ENCODE measurements at places on chromosomes 13 and 19.

- peak; percentile 45 for DNase-seq
Observed at GRCh38 chr19:55178781-55179599, 1.1 kb downstream of the SYT5 start.

DNA sequence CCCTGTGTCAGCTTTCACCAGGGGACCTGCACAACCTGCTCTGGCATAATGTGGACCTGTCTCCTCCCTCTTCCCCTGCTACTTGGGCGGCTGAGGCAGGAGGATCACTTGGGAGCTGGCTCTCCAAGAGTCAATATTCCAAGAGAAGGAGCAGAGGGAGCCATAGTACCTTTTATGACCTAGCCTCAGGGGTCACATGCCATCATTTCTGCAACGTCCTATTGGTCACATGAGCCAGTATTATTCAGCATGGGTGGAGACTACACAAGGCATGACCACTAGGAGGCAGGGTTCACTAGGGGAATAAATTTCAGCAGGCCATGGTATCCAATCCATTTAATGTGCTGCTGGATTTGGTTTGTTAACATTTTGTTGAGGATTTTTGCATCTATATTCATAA, 12.0 kb upstream of the SHFL start:
- no peak for DNase-seq

- peak; percentile 74 for DNase-seq
Observed at GRCh38 chr19:7550987-7551761, 15.7 kb downstream of the PNPLA6 start.

DNA sequence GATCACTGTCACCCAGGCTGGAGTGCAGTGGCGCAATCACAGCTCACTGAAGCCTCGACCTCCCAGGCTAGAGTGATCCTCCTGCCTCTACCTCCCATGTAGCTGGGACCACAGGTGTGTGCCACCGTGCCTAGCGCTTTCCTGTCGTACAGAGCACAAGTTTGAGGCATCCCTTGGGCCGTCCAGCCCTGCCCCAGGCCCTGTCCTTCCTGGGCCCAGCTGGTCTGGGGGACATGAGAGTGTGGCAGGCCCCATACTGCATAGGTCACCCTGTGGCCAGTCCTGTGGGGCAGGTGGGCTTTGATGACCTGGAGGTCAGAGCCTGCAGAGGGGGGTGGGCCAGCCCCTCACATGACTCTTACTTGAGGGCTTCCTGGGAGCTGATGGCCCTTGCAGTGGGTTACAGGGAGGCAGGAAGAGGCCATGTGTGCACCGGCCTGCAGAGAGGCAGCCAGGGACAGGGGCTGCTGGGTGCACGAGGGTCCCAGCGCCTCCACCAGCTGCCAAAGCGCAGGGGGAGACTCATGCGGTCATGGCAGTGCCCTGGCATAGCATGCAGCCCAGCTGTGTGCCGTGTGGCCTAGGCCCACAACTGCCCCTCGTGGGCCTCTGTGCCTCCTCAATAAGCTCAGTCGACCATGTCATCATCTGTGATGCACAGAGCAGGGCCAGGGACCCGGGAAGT, 61.4 kb downstream of the KDM4B start:
- DNase-seq, result no peak

GRCh38 chr19:7701654-7702457, at the start of gene FCER2:
TSS of gene FCER2 (minus strand) at chr19:7702131. CDS start at chr19:7699760, 2,371 bp downstream.
- DNase-seq, result no peak

- no peak for DNase-seq
Observed at GRCh38 chr13:20519875-20520274, 5.8 kb downstream of the CRYL1 start.

DNA sequence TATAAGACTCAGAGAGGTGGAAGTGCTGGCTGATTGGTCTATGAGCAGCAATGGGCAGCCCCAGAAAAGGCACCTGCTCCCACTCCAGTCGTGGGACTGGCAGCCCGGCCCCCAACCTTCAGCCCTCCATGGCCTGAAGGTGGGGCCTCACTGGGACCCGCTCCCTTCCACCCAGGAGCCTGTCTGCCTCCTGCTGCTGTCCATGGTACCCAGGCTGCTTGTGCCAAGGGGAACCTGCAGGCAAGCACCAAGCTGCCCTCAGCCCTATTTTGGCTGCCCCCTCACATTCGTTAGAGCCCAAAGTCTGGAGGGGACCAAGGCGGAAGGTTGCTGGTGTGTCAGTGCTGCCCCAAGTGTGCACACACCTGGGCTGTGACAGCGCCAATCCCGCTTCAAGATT, 2304.9 kb downstream of the PCDH9 start:
- DNase-seq, result no peak

- no peak for DNase-seq
Observed at GRCh38 chr13:28376604-28377003, 118.3 kb downstream of the FLT1 start.

DNA sequence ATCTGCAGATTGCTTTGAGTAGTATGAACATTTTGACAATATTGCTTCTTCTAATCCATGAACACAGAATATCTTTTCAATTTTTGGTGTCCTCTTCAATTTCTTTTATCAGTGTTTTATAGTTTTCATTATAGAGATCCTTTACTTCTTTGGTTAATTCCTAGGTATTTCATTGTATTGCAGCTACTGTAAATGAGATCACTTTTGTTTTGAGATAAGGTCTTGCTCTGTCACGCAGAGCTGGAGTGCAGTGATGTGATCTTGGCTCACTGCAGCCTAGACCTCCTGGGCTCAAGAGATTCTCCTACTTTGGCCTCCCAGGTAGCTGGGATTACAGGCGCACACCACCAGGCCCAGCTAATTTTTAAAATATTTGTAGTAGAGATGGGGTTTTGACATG, 9.8 kb downstream of the CYP2A7 start:
- DNase-seq, result no peak

DNA sequence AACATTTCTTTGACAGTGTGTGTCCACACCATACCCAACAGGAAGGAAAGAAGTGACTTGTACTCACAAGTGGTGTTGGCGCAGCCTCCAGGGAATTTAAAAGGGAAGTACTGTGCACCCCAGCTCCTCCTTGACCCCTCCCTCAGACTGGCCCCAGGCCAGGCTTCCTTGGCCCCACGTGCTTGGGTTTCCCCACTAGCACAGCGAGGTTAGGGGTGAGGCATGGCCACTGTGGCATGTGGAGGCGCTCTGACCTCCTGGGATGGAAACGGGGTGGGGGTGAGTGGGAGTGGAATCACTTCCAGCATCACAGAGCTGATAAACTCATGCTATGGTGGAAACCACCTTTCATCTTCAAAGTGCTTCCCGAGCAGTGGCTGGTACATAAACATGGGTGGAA, 168.6 kb downstream of the ZNF536 start:
- no peak for DNase-seq

DNA sequence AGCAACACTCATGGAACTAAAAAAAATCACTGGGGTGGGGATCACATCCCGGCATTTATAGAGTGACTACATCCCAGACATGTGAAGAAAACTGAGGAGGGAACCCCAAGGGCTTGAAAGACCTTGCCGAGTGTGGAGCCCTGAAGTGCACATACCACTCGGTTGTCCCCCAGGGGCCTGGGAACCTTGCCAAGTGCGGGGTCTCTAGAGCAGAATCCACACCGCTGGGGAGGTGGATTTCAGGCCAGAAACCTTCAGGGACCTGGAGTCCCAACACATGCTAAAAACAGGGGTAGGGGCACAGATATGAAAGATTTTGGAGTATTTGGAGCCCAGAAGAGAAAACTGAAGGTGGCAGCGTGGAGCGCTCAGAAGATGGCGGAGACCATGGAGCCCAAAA, 35.2 kb downstream of the ERICH4 start:
- DNase-seq, result peak; percentile 17

DNA sequence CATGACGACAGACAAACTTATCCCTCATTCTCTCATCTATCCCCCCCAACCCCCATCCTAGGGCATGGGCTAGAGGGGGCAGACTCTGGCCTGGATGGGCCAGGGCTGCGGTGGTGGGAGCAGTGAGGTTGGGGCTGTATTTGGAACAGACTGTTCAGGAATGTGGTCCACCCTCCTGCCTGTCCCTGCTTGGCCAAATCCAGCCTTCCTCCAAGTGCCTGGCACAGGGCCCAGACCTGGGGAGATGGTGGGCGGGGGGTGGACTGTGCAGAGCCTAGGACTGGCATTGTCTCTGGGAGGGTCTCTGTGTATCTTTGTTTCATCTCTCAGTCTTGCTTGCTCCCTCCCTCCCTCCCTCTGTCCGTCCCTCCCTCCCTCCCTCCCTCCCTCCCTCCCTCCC, 14.2 kb downstream of the EGLN2 start:
- DNase-seq, result no peak

GRCh38 chr13:79044415-79044814, 361.6 kb downstream of the RBM26 start:
- DNase-seq, result no peak

- DNase-seq, result no peak
Observed at GRCh38 chr13:25345576-25345975, 26.2 kb upstream of the ATP8A2 start.

GRCh38 chr13:39505151-39505550, 97.8 kb downstream of the LHFPL6 start:
- DNase-seq, result no peak

DNA sequence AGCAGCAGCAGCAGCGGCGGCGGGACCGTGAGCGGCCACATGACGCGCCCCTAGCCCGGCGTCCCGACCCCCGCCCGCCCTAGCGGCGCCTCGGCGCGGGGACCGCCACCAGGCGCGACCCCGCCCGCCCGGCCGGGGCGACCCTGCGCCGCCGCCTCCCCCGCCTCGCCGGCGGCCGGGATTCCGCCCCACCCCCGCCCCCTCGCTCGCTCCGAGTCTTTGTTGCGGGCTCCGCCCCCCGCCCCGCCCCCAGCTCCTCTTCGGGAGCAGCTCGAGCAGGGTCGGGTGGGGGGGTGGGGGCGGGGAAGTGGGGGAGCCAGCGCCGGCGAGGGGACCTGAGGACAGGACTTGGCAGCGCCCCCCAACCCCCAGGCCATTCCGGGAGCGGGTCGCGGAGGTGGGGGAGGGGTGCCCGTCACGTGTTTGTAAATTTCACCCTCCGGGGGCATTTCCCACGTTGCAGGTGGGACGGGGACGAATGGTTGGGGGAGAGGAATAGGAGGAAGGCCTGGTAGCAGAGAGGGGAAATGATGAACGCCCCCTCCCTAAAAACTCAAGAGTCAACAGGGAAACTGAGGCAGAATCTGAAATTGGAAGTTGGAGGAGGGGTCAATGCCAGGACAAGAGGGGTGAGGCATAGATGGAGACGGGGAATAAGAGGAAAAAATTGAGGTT, at the start of gene OLFM2:
OLFM2 (minus strand) TSS at position 190 of the 675 bp plus-strand sequence; CDS start at position 41, 149 bp downstream.
- DNase-seq, result no peak

- DNase-seq, result no peak
Observed at GRCh38 chr13:110329798-110330461, 22.8 kb downstream of the COL4A2 start.

GRCh38 chr19:16626796-16627192, 1.2 kb downstream of the MED26 start:
- no peak for DNase-seq

- DNase-seq, result no peak
Observed at GRCh38 chr19:44758596-44758995, 10.1 kb downstream of the BCL3 start.

- no peak for DNase-seq
Observed at GRCh38 chr13:108734676-108735075, 105.3 kb downstream of the MYO16 start.

- no peak for DNase-seq
Observed at GRCh38 chr13:70612881-70613280, 504.6 kb upstream of the KLHL1 start.

GRCh38 chr13:27522847-27523246, 72.5 kb upstream of the MTIF3 start:
- DNase-seq, result no peak

DNA sequence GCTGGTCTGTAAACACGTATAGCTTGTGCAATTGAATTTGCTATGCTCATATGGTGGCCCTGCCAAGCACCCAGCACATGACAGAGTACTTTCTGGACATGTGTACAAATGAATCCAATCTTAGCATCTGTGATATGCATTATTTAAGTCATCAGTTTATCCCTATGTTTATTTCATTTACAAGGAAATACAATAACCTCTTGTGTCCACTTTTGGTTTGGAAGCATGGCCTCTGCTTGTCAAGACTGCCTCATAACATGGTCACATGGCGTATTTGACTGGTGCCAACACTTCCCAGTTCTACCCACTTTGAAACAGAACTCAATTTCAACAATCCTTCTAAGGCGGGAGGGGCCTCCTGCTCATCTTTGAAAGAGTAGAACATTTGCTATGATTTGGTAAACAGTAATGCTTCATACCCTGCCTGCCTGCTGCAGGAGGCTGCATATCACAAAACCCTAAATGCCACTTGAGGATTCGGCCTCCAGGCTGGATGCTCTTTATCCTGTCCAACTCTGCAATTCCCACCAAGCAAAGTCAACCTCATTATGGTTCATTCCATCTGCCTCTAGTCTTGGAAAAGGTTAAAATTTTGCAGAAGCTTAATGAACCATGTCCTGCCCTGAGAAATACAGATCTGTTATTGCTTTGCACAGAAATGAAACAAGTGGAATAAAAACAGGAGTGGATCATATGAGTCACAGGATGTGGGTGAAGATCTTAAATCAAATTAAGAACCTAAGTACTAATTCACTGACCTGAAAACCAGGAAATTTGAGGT, 151.3 kb downstream of the CYSLTR2 start:
- no peak for DNase-seq

DNA sequence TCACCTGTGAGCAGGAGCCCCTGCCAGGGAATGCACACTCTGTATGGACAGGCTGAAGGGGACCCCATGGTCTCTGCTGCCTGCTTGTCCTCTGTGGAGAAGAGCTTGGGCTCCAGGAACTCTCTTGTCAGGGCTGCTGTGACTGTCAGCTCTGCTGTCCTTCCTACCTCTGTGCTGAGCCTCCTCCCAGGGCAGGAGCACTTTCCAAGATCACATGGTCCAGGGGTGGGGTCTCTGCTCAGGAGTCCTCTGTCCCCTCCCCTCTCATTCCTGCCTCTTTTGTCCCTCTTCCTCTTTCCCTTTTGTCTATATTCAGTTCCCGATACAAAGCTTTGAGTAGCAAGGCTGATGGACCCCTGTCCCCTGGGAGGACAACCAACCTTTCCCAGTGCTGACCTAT, at the start of gene CEACAM7:
CEACAM7 (minus strand) TSS at position 173 of the 400 bp plus-strand sequence; CDS start at position 68, 105 bp downstream.
- DNase-seq, result no peak

DNA sequence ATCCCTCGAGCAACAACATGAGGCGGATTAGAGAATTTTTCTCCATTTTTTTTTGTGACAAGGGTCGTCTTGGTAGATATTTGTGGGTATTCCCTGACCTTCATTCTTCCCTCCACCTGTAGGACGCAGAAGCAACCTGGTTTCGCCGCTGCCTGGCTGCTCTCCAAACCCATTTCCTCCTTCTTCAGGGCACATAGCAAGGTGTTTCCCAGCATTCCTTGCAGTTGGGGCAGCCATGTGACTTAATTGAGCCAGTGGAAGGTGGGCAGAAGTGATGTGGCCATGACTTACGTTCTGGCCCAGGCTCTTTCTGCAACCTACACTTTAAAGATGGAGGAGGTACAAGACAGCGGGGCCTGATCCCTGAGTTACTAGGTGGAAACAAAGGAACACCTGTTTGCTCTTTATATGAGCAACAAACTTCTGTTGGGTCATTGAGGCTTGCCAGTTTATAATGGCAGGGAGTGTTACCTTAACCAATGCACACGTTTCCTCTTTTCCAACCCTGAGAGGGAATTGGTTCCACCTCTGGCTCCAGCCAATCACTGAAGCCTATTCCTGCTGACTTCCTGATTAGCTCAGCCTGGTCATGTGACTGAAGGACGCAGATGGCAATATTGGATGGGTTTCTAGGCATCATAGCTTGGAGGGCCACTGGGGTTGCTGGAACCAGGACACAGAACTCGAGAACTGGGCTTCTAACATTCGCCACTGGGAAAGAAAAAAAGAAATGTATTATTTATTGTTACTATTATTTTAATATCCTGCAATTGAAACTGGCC, 30.8 kb upstream of the ZNRF4 start:
- no peak for DNase-seq
